GM19239 (cell line): ENCODE measurements at places on chromosomes 7 and 10.

DNA sequence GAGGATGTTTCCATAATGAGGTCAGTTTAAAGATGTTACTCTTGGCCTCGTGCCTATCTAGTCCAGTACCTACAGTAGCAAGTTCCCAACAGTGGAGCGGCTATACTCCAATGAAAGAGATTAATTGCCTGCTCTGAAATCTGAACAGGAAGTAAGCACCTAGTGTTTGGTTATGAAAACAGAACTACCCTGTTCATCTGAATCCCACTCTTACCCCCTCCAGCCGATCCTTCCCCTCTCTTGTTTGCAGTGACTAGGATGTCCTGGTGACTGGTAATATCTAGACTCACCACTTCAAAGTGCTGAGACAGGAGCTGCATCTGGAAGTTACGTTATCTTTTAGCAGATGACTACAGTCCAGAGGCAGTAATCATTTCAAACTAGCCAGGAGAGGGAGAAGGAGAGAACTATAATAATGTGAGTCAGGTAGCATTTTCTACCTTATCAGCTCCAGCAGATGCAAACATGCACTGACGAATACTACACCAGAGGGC lies 666.7 kb upstream of the NRP1 start:
- DNase-seq = no peak

GRCh38 chr10:4781955-4782354 lies 44.1 kb upstream of the AKR1E2 start:
- no peak for DNase-seq

GRCh38 chr10:43944381-43945093 lies 295.9 kb upstream of the ZNF32 start:
- no peak for DNase-seq

DNA sequence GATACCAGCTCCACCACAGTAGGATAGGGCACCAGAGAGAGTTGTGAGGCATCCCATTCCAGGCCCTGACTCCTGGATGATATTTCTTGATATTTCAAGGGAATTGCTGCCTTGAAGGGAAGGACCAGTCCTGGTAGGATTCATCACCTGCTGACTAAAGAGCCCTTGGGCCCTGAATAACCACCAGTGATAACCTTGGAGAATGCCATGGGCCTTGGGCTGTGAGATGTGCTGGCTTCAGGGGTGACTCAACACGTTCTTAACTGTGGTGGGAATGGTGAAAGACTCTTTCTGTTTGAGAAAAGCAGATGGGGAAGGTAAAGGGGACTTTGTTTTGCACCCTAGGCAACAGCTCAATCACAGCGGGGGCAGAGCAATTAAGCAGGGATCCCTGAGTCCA lies 21.4 kb upstream of the ASZ1 start:
- DNase-seq = no peak

- DNase-seq = no peak
Measured at GRCh38 chr10:72083790-72084459, 4.4 kb downstream of the SPOCK2 start.

DNA sequence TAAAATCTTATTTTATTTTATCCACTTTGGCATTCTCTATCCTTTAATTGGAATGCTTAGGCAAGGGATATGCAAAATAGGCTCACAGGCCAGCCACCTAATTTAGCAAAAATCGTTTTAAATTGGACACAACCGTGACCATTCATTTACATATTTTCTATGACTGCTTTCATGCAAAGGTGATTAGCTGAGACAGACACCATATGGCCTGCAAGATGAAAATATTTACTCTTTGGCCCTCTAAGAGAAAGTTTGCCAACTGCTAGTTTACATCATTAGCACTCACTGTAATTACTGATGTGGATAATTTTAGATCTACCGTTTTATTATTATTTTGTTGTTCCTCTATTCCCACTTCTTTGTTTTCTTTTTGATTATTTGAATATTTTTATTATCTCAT lies 375.5 kb upstream of the LRRTM3 start:
- DNase-seq = no peak

- DNase-seq = no peak
Measured at GRCh38 chr10:98642281-98642680, 195.5 kb upstream of the HPS1 start.

DNA sequence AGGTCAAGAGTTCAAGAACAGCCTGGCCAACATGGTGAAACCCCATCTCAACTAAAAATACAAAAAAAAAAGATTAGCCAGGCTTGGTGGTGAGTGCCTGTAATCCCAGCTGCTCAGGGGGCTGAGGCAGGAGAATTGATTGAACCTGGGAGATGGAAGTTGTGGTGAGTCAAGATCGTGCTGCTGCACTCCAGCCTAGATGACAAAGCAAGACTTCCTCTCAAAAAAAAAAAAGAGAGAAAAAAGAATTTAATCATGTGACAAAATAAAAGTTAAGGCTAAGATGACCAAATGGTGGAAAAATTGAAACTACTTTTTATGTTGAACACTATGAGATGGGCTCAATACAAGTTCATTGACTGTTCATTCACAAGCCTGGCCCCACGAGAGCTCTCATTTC lies 141.1 kb upstream of the WDR11 start:
- no peak for DNase-seq

- DNase-seq = no peak
Measured at GRCh38 chr10:121594623-121595350, 3.5 kb downstream of the FGFR2 start.

GRCh38 chr10:43251419-43252165 lies 15.3 kb downstream of the RASGEF1A start:
- no peak for DNase-seq

- DNase-seq = no peak
Measured at GRCh38 chr10:87684001-87684638, 24.4 kb downstream of the PAPSS2 start.

DNA sequence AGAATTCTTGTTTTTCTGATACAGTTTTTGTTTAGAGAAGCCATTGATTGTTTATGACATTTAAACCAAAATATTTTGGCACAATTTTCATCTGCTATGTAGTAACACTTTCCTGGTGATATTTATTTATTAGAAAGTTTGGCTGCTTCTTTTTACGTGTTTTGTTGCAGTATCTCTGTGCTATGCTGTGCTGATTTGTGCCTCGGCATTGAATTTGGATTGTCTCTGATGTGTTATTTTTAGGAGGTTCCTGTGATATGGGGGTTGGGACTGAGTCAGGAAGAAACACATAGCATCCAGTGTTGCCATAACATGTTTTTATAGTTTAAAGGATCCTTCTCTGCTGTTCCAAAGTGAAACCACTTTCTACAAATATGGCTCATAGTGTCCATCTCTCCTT lies 1197.7 kb upstream of the LRRN3 start:
- no peak for DNase-seq

- no peak for DNase-seq
Measured at GRCh38 chr7:65989694-65990080, 7.7 kb upstream of the GUSB start.

GRCh38 chr7:20696002-20696605 lies 80.6 kb downstream of the ABCB5 start:
- DNase-seq = no peak

- DNase-seq = no peak
Measured at GRCh38 chr10:81784111-81784597, 90.8 kb upstream of the NRG3 start.

DNA sequence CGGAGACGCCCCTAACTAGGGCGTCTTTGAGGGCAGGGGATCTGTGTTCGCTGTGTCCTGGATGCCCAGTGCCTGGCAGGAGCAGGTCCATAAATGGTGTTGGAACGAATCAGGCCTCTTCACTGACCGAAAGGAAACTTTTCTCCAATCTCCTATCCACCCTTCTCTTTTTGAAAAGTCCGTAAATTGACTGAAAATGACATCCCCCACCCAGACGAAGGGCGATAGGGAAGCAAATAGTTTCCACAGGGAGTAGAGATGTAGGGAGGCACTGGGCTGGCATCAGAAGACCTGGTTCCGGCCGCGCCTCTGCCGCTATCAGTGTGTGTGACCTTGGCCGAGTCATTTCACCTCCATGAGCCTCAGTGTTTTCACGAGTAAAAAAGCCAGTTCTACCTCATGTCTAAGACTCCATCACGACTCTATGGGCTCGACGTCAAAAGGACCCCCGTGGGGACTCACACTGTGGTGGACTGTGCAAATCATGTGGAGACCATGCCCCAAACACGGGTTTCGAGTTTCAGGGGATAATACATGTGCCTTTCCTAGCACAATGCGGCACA lies 497 bp upstream of the RAB11FIP2 start:
- DNase-seq = no peak

DNA sequence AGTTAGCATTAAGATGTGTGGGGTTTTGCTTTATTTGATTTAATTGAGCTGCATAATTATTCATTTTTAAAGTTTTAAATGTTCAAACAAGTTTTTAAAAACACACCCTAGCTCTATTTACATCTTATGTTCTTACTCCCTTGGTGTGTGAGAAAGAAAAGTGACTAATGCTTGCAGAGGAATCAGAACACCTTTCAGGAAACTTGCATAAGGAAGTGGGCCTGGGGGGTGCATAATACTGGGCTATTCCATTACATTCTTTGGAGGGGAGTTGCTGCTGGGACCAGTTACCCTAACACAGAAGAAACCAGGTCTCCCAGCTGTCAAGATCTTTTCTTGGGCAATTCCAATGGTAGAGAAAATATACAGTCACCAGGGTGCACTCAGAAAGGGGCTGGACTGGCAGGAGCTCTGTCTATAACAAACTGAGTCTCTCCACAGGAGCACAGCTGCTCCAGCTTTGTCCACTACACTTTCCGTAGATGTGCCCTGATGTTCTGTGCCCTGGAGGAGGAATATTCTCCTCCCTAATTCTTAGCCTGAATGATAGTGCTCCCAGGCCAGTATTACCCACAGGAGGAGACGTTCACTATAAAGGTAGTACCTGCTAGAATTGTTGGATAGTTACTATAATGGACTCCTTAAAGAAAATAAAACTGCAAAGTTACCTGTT lies 304.2 kb downstream of the CDC14C start:
- DNase-seq = no peak

DNA sequence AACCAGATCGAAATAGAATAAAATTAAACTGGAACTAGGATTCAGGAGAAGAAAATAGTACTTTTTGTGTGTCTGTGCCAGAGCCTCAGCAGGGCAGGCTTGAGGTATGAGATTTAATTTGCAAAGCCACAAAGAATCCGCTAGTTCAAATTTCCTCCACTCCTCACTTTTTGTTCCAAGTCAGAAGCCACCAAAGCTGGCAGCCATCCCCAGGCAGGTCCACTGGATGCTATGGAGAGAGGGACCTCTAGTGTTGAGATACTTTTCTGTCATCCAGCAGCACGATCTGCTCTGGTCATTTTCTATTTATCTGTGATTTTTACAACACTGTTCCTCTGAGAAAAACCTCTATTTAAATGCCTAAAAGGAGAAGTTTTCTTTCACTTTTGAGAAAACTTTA lies 147.9 kb upstream of the FRMD4A start:
- peak; percentile 7 for DNase-seq

- DNase-seq = no peak
Measured at GRCh38 chr7:42151309-42151708, 85.7 kb downstream of the GLI3 start.

DNA sequence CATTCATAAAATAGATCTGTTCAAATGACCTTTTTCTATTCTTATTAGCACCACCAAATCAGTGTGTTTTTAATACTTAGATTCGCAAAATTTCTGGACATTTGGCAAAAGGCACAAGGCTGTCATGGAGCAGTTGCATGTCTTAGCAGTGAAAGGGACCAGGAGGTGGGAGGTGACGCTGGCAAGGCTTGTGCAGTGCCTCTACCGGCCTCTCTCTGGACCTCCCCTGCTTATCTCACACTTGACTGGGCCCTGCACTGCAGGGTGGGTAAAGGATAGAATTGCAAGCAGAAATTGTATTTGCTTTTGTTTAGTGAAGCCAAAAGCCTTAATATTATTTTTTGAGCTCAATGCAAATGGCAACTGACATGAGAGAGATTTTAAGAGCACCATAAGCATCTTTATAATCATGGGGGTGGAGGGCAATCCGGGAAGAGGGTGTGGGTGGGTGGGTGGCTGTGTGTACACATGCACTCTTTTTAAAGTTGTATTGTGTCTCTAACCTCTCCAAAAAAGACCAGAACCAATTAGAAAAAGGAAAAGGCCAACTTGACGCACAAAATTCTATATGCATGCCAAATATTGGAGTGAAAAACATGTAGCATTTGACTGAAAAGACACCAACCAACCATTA lies 106.3 kb downstream of the WNT2 start:
- DNase-seq = no peak

GRCh38 chr7:116570306-116570705 lies 45.5 kb downstream of the CAV1 start:
- DNase-seq = no peak

DNA sequence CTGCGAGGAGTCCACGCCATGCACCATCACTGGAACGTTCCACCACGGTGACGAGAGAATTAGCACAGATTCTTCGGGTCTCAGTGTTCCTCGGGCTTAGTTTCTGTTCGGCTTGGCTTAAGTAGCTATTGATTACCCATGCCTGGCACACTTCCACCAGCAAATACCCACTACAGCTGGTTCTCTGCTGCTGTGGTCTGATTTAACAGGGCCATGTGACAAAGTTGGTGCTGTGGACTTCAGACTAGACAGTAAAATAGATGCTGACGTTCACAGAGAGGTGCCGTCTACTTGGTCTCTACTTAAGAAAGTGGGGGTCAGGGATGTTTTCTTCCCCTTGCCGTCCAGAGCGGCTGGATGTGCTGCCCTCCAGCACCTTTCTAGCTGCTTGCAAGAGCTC lies 11.6 kb downstream of the GNA12 start:
- no peak for DNase-seq

- DNase-seq = no peak
Measured at GRCh38 chr7:80612880-80613279, 25.6 kb upstream of the CD36 start.

- no peak for DNase-seq
Measured at GRCh38 chr7:82789883-82790609, 346.5 kb upstream of the CACNA2D1 start.

DNA sequence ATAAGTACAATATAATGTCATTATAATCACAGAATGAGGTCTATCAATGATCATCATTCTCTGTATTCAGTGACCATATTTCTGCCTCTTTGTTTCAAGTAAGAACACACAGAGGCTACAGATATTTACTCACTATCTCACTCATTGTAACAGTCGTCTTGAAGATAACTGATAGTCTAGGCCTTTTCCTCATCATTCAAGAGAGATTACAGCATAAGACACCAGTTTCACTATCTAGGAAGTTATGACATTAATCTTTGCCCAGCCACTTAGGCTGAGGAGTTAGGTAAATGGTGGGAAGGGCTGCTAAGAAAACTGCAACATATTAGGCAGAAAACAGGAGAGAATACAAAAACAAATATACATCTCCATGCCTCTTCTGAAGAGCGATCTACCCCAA lies 125.3 kb downstream of the CHCHD3 start:
- DNase-seq = no peak

- no peak for DNase-seq
Measured at GRCh38 chr10:126013489-126014281, 117.3 kb downstream of the FANK1 start.

GRCh38 chr7:125098377-125098970 lies 168.8 kb upstream of the POT1 start:
- DNase-seq = no peak

GRCh38 chr10:104253106-104253505 lies 1.6 kb upstream of the GSTO1 start:
- no peak for DNase-seq
